GM10248 (cell line): ENCODE measurements at places on chromosomes 11 and 22.

- no peak for DNase-seq
Observed at GRCh38 chr11:128210148-128210940, 377.0 kb downstream of the ETS1 start.

GRCh38 chr11:64396079-64396591 lies 37.2 kb downstream of the RPS6KA4 start:
- no peak for DNase-seq

DNA sequence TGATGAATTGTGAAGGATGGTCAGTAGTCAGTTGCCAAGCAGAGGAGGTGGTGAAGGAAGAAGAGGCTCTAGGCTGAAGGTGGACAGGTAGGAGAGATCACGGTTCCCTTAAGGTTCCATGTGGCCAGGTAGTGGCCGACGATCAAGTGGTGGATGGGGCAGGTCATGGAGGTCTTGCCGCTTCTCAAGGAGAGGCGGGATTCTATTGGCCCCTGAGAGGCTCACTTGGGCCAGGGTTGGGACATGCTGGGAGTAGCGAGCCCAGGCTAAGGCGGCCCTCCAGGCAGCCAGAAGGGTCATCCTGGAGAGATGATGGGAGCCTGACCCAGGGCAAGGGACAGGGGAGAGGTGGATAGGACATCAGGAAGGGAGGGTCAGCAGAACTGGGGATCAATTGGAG lies 20.9 kb upstream of the TMPRSS4 start:
- DNase-seq, result no peak

- no peak for DNase-seq
Observed at GRCh38 chr11:38796281-38796680, 2198.2 kb upstream of the RAG2 start.

GRCh38 chr11:70820712-70821111 lies 422.4 kb downstream of the CTTN start:
- DNase-seq, result no peak

DNA sequence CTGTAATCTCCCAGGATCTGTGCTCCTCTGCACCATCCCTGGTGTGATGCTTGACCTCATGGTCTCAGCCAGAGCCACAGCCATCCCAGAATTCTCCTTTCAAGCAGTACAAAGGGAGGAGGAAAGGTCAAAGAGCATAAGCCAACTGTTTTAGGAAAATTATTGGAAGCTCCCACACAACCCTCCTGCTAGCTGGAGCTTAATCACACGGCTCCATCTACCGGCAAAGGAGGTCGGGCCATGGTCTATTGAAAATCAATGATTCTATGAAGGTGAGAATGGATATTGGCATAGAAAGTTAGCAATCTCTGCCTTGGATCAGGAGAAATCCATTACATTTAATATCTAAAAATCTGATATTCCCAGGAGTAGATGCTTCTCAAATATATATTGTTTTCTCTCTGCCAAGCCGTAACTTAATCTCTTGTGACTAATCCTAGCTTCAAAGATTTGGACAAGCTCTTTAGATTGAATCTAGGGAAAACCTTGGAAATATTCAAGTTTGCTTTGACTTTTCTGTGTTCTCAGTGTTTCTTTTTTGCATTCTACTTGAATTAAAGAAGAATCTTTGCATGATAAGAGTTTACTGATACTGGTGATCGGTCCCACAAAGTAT lies 259.6 kb downstream of the NTM start:
- DNase-seq, result no peak

- DNase-seq, result no peak
Observed at GRCh38 chr11:79150966-79151365, 289.9 kb downstream of the TENM4 start.

GRCh38 chr11:129888451-129888850 lies 6.9 kb downstream of the NFRKB start:
- DNase-seq, result no peak

GRCh38 chr22:42626951-42627625 lies 12.4 kb upstream of the POLDIP3 start:
- no peak for DNase-seq

GRCh38 chr11:85726381-85726780 lies 40.4 kb upstream of the CCDC89 start:
- no peak for DNase-seq

GRCh38 chr11:100810146-100810545 lies 123.1 kb downstream of the ARHGAP42 start:
- DNase-seq, result no peak

DNA sequence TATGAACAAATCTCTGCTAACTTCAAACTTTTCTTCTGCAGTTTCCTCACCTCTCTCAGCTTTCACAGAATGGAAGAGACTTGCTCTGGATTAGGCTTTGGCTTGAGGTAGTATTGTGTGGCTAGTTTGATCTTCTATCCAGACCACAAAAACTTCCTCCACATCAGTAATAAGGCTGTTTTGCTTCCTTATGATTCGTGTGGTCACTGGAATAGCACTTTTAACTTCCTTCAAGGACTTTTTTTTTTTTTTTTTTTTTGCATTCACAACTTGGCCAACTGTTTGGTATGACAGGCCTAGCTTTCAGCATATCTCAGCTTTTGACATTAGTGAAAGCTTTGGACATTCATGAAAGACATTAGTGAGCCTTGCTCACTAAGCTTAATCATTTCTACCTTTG lies 47.5 kb upstream of the LRRC55 start:
- DNase-seq, result no peak

- no peak for DNase-seq
Observed at GRCh38 chr11:34408580-34409172, 30.1 kb upstream of the CAT start.

- DNase-seq, result no peak
Observed at GRCh38 chr11:103279821-103280220, 170.6 kb downstream of the DYNC2H1 start.
